ENCODE measurements at places on chromosomes 7 and 10.

GRCh38 chr7:99386584-99387238, 12.2 kb downstream of the ARPC1B start:
- DNase-seq = no peak

DNA sequence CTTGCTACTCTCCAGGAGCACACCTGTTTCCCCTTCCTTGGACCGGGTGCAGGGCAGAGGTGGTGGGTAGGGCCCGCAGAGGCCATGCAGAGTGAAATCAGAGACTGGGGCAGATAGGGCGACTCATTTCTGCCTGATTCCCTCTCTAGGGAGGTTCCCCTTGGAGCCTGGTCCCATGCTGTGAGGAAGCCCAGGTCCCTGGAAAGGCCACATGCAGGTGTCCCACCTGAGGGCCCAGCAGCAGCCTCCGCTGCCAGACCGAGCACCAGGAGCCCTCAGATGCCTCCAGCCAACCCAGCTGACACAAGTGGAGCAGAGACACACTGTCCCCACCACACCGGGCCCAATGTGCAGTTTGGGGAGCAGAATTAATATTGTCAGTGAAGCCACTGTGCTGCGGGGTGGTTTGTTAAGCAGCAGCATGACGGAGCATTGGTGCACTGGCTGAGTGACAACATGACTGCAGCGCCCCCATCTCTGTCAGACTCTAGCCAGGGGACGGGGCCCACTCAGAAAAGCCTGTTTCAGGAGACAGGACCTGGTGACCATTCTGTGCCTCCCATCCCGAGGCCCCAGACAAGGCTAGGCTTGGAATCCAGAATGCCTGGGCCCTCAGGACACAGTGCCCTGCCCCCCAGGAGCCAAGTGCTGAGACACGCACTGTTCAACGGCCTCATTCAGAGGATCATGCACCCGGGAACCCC, 30.4 kb upstream of the RET start:
- no peak for DNase-seq

DNA sequence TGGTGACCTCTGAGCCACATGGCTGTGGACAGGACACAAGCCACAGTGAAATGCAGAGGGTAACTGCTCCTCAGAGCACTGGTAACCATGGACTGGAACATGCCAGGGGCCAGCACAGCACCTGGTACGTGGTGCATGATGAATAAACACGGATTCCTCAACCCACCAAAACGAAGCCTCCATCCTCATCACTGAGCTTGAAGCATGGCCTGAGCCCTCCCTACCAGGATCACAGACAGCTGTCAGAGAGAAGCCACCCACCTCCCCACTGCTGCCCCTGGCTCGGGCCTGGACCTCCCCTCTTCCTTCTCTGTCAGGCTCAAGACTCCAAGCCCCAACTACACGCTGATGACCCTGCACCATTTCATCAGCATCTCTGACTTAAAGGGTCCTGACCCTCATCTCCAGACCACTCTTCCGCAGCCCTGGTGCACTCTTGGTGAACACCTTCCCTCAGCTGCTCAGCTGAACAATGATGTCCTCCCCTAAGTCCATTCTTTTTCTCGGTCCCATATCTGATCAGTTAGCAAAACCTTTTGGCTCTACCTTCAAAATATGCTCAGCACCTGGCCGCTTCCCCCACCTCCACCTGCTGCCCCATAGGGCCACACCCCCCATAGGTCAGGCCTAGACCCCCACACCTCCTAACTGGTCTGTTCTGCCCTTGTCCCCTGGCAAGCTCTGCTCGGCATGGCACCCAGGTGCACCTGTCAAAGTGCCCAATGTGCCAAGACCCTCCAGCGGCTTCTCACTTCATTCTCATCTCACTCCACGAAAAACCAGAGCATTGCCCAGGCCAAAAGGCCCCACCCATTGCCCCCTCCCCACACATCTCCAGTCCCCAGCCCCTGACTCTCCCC, 141.1 kb downstream of the MAPK8 start:
- no peak for DNase-seq

DNA sequence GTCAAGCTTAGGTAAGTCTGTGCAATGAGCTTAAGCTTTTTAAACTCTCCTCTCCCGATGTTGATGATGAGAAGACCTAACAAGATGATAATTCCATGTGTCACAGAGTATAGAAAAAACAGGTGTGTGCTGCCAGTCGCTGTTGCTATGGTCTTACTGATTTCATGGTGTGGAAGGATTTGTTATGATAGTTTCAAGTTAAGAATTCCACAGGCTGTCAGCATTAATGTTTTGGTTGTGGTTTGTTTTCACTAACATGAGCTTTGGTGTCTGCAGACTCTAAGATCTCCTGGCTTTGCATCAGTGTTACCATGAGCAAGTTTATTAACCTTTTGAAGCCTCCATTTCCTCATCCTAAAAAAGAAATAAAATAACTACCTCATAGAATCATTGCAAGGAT, 123.7 kb downstream of the NSUN6 start:
- no peak for DNase-seq

DNA sequence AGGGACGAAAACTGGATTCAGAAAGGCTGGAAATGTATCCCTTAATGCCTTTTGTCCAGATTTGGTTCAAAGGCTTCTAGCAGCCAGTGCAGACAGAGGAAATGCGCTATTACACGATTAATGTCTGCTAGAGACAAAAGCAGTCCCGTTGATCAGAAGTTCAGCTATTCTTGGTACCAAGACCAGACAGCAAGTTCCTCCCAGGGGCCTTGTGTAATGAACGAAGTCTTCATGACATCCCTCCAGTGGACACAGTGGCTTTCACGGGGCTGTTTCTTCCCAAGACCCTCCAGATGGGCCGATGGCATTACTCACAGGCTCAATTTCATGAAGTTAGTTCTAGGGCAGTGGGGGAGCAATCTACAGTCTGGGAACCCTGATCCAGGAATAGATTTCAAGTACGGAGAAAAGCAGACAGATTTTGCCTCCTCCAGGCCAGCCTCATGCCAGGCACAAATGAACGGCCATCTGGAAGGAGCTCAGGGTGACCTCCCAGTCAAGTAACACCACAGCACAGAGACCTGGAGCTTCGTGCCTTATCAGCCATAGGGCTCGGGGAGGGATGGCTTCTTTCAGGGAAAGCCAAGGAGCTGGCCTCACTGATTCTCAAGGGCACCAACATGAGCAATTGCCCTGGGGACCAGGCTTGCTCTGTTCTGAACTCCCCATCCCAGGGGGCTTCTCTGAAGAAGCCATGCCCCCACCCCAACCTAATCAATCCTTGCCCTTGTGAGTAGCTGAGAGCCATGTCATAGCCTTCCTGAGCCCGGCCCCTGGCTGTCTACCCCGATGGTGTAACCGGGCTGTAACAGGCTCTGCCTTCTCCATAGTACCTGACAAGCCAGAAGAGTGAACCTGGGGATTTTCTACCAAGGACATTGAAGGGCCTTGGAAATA, 101.1 kb downstream of the PRKAG2 start:
- no peak for DNase-seq

DNA sequence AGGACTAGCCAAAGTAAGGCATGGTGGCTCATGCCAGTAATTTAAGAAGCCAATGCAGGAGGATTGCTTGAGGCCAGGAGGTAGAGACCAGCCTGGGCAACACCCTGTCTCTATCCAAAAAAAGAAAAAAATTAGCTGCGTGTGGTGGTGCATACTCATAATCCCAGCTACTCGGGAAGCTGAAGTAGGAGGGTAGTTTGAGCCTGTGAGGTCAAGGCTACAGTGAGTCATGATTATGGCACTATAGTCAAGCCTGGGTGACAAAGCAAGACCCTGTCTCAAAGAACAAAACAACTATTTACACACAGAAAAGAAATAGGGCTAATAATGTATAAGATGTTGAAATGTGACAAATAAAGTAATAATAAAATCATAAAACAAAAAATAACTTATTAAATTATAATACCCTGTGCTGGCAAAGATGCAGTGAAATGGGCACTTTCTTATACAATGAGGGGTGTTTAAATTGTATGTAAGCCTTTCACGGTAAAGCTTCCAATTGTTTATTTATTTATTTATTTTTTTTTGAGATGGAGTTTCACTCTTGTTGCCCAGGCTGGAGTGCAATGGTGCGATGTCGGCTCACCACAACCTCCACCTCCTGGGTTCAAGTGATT, 175.2 kb downstream of the TPST1 start:
- no peak for DNase-seq

- no peak for DNase-seq
These were observed 58.1 kb downstream of the ITGA8 start for GRCh38 chr10:15661574-15661973.

DNA sequence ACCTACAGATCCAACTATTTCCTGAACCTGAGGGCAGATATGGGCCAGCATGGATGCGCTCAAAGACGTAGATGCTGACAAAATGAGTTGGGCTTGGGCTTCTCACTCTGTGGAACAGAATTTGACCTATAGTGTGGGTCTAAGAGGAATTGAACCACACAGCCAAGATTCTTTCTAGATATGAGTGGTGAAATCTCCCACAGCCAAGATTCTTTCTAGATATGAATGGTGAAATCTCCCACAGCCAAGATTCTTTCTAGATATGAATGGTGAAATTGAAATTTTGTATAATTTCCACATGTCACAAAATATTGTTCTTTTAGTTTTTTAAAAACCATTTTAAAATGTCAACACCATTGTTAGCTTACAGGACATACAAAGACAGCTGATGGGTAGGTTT, 215.4 kb upstream of the LRGUK start:
- DNase-seq = no peak

- DNase-seq = no peak
These were observed 9.2 kb downstream of the CPA2 start for GRCh38 chr7:130275826-130276297.
